ENCODE measurements at places on chromosomes 16 and 17.
A peak's percentile ranks its signal among the peaks of the same experiment; 100 is the strongest.

GRCh38 chr16:52090080-52090479 lies 456.9 kb downstream of the TOX3 start:
- no peak for DNase-seq

DNA sequence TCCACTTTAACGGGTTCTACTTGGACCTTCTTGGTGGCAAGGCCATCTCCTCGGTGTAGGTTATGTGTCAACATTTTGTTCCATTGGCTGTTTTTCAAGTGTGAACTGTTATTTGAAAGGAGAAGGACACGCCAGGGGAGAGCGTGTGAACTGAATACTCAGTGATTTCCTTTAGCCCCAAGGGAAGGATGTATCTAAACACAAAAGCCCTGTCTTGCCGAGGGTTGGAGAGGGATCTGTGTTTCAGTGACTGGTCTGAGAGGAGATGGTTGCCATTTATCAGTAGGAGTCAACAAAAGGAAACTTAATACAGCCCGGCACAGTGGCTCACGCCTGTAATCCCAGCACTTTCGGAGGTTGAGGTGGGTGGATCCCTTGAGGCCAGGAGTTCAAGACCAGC lies 50.0 kb downstream of the USP10 start:
- DNase-seq = no peak

- DNase-seq = no peak
Measured at GRCh38 chr16:53839150-53839549, 135.2 kb downstream of the FTO start.

- DNase-seq = no peak
Measured at GRCh38 chr16:27766236-27766925, 216.4 kb downstream of the KATNIP start.

GRCh38 chr16:86244158-86244557 lies 266.2 kb upstream of the FOXF1 start:
- no peak for DNase-seq

DNA sequence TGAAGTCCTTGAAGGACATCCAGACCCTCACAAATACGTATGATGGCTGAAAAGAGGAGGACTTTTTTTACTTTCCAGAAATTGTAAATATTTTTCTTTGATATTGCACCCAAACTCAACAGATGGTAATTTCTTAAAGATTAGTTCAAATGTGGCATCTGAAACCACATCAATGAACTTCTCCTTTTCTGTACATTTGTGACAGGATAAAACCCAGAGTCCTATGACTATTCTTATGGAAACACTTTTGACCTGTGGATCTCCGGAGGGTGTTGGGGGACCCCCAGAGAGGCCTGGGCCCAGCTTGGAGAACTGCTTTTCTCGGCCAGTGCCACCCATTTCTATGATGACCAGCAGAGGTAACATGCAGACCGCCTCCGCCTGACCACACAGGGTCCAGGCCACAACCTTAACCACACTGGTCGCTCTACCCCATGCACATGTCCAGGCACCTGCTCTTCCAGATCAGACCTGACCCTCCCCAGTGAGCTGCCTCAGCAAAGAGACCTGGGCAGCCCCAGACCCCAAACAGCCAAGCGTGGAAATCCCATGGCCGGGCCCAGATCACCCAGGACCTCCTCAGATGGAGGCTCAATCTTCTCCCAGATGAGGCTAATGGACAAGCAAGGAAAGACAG lies 22.7 kb downstream of the RPH3AL start:
- no peak for DNase-seq

- no peak for DNase-seq
Measured at GRCh38 chr17:34371405-34372100, 8.5 kb upstream of the CCL1 start.

GRCh38 chr16:75614066-75614897 lies 8.8 kb downstream of the ADAT1 start:
- no peak for DNase-seq

GRCh38 chr16:23121024-23121423 lies 28.2 kb downstream of the USP31 start:
- DNase-seq = no peak

DNA sequence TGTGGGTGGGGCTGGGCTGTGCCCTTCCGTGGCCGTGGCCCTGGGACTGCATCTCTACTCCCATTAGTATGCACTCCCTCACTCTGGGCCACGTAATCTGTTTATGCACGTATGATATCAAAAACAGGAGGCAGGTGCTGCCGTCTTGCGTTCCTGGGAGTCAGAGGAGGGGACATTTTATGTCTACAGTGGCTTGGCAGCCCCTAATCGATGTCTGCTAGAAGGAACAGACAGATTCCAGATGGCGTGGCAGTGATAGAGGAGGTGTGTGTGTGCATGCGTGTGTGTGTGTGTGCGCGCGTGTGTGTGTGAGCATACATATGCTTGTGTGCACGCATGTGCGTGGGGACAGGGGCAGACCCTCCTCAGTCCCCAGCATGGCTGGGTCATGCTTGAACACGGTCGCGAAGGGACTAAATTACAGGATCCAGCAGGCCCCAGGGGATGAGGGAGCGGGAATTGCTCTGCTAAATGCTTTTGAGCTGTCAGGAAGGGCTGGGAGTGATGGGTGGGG lies 44.7 kb downstream of the SREBF1 start:
- no peak for DNase-seq

DNA sequence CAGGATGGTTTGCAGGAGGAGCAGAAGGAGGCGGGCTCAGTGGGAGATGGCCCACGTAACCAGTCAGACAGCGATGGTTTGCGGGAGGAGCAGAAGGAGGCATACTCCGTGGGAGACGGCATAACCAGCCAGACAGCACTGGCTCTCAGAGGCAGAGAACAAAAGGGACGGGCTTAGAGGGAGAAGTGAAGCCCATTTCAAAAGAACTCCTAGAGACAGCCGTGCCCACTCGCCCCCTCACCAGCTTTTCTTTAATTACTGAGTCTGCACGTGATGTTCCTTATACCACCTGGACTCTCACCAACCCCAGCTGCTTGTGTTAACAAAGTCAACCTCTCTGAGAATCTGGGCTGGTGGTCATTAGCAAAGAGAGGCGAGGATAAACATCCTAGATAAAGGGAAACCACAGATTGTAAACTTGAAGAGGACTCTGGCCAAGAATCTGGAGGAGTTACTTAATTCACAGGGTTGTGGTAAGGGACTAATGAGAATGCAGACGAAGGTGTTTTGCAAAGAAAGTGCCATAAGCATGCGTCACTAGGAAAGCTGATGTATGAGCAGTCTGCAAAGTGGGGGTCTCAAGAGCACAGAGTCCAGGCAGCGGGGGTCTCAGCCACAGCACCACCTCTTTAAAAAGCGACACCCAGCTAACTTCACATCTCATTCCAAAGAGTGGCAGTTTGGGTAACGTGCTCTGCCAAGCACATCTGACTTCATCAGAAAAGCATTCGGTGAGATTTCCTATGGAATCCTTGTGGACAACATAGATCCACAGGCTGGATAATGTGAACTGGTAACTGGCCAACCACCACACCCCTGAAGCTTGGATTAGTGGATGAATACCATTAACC lies 51.7 kb downstream of the NXN start:
- DNase-seq = no peak

DNA sequence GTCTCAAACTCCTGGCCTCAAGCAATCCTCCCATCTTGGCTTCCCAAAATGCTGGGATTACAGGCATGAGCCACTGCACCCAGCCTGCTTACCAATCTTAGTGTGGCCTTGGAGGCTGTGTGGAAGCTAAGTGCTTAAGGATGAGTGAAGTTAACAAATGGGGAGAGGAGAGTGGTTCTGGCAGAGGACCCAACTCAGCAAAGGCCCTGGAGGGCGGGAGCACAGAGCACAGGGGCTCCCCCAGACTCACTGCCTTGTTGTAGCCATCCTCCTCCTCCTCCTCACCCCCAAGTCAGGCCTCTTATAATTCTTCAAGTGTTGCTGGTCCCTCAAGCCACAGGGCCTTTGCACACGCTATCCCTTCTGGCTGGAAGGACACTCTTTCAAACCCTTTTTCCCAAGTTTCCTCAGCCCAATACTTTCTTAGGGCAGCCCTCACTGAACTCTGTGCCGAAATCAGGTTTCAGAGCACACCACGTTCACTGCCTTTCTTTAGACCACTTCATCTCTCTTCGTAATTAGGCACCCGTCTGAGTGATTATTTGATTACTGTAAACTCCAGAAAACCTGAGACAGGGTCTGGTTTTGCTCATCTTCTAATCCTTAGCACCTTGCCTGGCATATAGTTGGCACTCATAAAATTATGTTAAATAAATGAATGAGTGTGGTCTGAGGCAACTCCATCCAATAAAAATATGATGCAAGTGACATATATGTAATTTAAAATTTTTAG lies 23.4 kb downstream of the NGFR start:
- DNase-seq = no peak

DNA sequence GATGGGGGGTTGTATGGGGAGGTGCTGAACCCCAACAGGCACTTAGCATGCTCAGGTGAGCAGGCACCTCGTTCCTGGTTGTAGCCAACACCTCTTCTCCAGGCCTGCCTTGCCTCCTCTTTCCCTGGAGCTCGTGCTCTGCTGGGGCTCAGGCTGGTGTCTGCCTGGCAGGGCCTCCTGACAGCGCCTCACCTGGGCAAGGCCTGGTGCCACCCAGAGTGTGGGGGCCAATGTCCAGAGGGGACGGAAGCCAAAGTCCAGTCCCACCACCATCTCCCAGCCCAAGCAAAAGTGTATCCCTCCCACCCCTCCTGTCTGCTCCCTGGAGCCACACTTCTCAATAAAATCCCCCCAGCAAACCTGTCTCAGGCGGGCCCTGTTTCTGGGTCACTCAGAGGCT lies 304.2 kb upstream of the TNRC6C start:
- no peak for DNase-seq

DNA sequence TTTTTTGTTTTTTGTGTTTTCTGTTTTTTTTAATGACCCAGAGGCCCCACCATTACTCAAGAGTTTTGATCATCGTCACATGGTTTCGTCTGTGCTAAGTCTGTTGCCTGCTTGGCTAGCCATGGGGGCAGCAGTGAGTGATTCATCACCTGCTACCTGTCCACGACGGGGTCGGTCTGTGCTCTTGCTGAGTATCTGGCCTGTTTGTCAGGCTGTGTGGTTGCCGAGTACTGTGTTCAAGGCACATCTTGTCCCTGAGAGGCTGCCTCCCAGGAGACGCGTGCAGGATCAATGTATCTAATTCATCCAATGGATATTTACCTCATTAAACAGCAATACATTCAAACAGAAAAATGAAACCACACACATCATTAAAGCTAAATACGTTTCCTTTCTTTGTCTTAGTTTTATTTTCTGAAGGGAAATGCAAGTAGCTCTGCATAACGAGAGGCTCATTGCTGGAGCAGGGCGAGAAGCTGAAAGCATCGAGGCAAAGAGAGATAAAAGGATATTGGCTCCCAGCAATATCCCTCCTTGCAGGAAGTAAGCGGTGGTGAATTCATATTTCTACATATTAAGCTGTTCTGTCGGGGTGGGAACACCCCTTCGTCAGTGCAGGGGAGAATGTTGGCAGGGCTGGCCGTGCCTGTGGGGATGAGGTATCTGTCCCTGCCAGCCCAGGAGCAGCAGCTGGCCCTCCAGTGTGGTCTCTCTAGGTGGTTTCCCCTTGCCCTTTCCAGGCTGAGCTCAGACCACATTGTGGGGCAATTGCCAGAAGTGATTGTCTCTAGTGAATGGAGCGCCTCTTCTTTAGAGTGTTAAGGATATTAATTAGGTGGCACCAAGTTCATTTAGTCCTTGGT lies 166.2 kb upstream of the ASIC2 start:
- DNase-seq = no peak

- DNase-seq = no peak
Measured at GRCh38 chr16:4790871-4791270, 2.7 kb upstream of the SEPTIN12 start.

DNA sequence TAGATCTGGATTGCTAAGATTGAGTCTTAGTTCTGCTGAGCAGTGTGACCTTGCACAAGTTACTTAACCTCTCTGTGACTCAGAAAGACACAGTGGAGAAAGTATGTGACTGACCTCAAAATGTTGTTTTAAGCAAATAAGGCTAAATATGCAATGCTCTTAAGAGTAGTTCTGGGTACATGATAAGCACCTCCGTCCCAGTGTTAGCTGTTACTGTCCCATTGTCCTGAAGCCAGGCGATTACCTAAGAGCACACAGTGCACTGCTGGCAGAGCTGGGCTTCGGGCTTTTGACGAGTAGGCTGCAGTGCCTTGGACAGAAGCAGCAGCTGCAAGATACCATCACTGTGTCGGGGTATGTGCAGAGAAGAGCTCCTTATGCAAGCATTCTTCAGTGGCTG lies 32.7 kb upstream of the FOXF1 start:
- DNase-seq = no peak

DNA sequence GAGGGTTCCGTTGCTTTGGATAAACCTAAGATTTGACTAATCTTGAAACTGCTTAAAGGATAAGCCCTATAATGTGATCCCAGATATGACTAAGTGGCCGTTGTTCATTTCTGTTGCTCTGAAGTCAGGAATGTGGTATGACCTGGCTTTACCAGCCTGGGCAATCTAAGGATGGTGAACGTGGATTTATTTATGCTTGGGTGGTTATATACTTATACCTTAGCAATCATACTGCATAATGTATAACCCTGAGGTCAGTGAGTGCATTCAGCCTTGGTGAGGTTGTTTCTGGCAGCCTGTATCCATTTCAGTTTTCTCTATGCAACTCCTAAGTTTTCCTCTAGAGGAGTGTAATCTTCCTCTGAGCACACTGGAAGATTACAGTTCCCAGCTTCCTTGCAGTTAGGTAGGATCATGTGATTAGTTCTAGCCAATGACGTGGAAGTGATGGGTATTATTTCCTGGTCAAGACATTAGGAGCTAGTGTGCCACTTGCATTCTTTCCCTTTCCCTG lies 41.9 kb downstream of the FTO start:
- no peak for DNase-seq

DNA sequence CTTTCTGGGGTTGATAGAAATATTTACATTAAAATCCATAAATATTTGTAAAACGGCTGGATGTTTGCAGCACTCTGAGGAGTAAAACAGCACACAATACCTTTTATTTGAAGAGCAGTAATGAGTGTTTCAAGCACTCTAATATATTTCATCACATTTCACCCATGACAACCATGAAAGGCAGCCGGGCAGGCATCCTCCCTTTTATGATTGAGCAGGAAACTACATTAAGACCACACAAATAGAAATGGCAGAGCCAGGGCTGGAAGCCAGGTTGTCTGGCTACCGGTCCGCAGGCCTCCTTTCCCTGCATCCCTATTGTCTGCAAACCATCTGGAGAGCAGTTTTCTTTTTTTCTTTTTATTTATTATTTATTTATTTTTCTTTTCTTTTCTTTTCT lies 23.1 kb upstream of the GPRC5C start:
- no peak for DNase-seq

DNA sequence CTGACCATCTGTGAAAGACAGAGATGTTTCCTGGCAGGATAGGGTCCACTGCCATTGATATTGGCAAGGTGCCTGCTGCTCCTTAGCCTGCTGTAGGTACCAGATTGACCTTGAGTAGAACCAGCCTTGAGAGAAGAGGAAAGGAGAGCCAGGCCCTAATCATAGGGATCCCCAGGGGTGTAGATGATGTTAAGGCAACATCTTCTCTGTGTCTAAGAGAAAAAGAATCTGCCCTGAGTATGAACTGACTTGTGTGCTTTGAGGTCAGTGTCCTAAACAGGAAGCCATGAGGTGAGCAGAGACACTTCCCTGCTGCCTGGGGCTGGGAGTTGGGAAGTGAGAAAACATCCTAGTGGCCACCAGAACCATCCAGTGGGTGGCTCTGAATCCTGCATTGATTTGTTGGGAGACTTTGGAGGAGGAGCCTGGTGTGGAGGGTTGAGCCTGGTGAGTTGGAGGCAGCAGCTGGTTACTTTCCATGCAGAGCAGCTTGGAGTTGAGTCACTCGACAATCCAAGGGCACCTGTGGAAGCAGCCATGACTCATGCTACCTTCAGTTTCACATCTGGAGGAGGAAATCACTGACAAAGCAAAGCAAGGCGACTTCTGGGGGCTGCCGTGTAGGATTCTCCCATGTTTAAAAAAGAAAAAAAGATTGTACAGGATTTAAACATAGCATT lies 47.8 kb downstream of the BMERB1 start:
- DNase-seq = peak; percentile 75
